ENCODE measurements at places on chromosomes 3 and 15.
A peak's percentile ranks its signal among the peaks of the same experiment; 100 is the strongest.

DNA sequence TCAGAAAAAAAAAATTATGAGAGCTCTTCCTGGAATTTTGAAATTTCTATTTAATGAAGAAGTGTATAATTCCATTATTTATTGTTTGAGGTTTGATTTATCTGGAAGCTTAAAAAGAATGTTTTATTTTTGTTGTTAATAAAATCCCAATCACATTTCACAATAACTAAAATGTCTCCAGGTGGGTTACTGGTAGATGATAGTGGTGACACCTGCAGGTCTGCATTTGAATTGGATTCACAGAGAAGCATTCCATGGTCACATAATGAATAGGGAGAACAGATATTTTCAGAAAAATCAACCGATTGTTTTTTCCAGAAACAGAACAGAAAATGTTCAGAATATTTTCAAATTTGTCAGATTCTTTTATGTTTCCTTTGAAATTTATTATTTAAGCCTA lies 48.3 kb downstream of the ASB7 start:
- no peak for DNase-seq

GRCh38 chr15:40244961-40245523 lies 6.2 kb downstream of the PAK6 start:
- DNase-seq = no peak

- no peak for DNase-seq
Measured at GRCh38 chr15:74196175-74196574, 6.4 kb downstream of the STRA6 start.

DNA sequence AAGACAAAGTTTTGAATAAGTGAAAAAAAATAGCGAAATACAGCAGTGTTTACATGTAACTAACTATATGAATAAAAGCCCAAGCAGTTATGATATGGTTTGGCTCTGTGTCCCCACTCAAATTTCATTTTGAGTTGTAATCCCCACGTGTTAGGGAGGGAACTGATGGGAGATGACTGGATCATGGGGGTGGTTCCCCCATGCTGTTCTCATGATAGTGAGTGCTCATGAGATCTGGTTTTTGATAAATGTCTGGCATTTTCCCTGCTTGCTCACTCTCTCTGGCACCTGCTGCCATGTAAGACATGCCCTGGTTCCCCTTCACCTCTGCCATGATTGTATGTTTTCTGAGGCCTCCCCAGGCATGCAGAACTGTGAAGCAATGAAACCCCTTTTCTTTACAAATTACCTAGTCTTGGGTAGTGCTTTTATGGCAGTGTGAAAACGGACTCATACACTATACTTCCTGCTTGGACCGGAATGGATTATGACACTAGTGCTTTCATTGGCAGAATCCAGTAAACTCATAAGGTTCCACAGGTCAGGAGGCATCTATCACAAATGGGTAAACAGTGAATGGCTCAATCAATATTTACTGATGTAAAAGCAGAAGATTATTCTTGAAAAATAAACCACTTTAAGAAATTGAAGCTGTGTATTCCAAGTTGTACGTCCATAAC lies 192.1 kb downstream of the CBLB start:
- DNase-seq = no peak

- DNase-seq = no peak
Measured at GRCh38 chr3:191135175-191135574, 63.9 kb upstream of the OSTN start.

DNA sequence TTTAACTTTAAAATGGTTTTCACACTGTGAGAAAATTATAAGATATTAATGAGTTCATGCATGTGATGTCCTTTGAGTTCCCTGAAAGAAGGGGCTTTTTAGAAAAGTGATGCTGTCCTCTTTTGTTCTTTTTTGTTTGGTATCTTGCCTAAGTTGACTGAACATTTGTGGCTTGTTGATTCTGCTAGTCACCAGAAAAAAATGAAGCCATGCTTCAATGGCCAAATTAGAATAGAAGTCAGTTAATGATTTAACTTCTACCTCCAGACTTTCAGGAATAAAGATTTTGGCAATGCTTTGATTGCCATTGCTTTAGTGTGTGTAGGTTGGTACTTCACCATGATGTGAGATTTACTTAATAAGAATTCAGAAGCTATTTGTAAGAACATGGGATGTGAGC lies 260.6 kb upstream of the NECTIN3 start:
- no peak for DNase-seq

DNA sequence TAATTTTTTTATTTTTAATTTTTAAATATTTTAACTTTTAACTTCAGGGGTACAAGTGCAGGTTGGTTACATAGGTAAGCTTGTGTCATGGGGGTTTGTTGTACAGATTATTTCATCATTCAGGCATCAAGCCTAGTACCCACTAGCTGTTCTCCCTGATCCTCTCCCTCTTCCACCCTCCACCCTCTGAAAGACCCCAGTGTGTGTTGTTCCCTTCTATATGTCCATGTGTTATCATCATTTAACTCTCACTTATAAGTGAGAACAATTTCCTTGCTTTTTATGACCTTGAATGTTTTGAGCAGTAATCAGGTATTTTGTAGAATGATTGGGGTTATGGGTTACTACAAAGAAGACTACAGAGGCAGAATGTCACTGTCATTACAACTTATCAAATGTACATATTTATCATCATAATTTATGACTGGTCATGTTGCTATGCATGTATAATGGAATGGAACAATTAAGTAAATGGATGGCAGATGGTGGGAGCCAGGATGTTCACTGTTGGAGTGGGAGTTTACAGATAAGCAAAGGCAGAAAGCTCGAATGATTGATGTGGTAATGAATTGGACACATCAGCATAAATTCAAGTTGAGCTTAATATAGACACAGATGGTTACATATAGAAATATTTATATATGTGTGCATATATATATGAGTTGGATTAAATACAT lies 563.8 kb upstream of the ROBO1 start:
- DNase-seq = no peak

DNA sequence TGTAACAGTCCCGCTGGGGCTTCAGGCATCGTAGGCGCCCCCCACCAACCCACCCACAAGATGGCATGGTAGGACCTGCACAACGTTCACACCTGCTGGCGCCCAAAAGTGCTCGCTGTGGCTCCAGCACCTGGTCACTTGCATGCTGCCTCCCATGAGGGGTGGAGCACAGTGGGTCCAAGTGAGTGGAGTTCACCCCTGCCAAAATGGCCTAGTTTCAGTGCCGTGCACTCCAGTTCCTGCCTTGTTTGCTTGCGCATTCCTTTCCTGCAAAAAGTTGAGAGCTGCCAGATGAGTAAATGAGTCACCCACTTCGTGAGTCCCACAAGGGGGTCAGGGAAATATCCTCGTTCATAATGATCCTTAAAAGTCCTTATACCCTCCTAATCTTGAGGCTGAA lies 788.7 kb upstream of the DPPA4 start:
- no peak for DNase-seq

- no peak for DNase-seq
Measured at GRCh38 chr15:63306492-63307073, 29.2 kb downstream of the APH1B start.

DNA sequence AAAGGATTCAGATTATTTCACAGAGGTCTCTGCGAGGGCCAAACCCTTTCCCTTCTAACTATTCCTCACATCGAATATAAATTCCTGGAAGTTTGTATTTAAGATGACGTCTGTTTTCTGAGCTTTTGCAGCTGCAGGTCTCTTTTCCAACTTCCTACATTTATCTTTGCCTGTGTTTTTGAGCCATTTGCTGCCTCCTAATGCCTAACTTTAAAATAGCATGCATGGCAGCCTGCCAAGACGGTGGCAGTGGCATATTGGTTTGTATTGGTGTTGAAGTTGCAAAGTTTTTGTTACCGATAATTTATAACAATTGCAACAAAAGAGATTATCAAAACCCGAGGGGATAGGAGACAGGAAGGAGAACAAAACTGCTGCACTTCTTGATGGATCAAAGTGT lies 187.1 kb upstream of the DNAJC19 start:
- peak; percentile 38 for DNase-seq

DNA sequence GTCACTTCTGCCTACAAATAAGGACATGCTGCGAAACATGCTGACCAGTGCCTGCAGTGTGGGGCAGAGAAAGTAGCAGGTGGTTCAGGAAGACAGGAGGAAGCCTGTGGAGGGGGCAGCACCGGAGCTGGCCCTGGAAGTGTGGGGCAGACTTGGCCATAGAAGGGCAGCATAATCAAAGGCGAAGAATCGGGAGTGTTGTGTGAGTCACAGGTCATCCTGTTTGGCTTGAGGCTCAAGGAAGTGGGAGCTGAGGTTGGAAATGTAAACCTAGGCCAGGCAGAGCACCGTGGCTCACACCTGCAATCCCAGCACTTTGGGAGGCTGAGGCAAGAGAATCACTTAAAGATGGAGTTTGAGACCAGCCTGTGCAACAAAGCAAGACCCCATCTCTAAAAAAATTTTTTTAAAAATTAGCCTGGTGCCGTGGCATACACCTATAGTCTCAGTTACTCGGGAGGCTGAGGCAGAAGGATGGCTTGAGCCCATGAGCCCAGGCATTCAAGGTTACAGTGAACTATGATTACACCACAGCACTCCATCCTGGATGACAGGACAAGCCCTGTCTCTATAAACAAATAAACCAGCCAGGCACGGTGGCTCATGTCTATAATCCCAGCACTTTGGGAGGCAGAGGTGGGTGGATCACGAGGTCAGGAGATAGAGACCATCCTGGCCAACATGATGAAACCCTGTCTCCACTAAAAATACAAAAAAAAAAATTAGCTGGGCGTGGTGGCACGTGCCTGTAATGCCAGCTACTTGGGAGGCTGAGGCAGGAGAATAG lies 54.0 kb downstream of the FAM43A start:
- no peak for DNase-seq

DNA sequence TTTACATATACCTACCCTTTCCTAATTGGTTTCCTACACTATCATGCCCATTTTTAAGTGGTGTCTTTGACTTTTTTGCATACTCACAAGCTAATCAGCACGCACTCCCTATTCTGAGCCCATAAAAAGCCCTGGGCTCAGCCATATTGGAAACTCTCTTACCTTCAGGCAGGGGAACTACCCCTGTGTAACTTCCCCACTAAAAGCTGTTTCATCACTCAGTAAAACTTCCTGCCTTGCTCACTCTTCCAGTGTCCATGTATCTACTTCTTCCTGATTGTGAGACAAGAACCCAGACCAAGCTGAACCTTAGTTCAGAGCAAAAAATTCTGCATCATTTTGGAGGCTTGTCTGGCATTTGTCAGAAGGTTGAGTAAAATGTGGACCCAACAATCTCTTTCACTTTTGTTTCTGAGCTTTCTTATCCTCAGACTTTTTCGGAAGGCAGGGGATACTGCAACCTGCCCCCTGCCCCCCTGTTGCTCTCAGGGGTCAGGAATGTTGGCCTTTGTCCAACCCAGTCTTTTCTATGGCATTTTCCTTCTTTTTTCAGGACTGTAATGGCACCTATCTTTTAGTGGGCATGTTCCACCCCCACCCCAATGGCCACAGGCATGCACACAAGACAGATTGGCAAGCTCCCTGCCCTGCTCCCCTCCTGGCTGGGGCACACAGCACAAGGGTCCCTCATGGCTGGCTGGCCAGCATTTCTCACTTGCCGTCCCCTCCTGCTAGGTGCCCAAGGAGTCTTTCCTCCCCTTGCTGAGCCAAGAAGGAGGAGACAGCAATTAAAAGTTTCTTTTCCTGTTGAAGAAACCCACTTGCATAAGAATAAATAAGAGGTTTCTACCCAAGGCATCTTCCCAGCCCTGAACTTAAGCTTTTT lies 26.3 kb upstream of the TMEM45A start:
- DNase-seq = no peak

DNA sequence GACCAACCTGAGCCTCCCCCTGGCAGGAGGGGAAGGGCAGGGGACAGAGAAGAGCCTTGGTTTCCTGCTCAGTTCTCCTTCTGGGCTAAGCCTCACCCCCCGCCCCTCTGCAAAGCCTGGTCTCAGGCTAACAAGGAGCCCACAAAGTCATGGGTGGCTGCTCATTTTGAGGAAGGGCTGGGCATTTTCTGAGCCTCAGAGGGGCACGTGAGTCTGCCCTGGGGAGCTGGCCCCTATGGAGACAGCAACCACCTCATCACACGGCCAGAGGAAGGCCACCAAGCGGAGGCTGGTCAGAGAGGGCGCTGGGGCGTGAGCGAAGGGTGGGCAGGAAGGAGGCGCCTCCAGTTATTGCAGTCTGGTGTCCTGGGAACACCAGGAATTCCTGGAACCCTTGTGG lies 18.7 kb downstream of the ABTB1 start:
- DNase-seq = no peak

DNA sequence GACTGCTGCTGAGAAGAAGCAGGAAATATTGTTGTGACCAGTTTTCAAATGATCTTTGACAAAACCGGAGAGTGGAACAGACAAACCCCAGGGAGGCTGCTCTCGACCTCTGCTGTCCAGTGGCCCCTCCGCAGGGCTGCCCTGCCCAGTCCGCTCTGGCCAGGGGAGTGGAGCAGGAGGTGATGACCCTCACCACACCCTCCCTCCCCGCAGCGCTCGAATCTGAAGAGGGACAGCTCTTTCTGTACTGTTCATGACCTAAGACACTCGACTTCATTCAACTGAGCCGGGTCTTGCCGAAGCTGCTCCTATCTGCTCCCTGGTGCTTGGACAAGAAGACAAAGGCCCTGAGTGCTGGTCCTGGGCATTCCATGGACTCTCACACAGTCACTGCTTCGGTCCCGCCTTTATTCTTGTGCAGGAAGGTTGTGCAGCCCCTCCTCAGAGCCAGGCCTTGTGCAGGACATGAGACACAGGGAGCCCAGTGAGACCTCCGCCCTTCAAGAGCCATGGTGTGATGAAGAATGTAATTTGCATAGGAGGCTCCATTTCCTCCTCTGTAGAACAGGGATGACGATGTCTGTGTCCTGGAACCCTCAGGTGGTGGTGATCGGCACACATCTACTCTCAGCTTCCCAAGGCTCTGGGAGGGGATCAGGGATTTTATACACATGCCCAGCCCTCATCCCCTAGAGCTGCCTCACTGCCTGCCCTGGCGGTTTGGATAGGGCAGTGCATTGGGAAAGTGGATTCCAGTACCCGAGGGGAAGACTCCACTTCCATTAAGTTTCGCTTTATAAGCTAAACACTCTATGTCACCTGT lies 97.1 kb upstream of the PRR20G start:
- DNase-seq = no peak

GRCh38 chr3:98563661-98564281 lies 29.6 kb downstream of the CPOX start:
- peak; percentile 24 for DNase-seq

GRCh38 chr3:145953316-145953715 lies 207.7 kb downstream of the PLOD2 start:
- no peak for DNase-seq

DNA sequence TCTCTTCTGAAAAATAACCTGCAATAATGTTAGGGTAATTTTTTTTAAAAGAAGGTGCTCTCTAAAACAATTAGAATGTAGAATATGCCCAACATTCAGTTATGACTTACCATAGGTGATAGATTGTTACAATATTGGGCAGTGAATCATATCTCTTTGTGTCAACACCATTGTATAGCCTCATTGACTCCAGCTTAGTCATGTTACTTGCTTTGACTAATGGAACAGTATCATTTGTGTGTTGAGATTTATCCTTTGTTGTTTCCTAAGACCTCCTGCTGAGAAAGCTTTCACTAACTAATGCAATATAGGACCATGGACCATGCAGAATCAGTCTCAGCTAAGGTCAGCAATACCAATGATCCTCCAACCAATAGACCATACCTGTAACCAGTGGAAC lies 1106.4 kb downstream of the SI start:
- no peak for DNase-seq

All from Jurkat, Clone E6-1 (cell line).